ENCODE measurements at places on chromosomes 16 and 17. TPM values are rescaled to one million over a fixed set of nuclear protein-coding genes. Genes with fewer than 3 reads are reported as not detected.

CD300A gene
- total RNA-seq, result not detected

TBC1D3L gene
- total RNA-seq, result 2.0 TPM

C17orf78 gene
- not detected for total RNA-seq

PDIA2 gene
- total RNA-seq, result 0.48 TPM

CPNE7 gene
- total RNA-seq, result 5.5 TPM

TBC1D16 gene
- total RNA-seq, result 19.3 TPM

HSPB9 gene
- total RNA-seq, result not detected

KRTAP9-4 gene
- not detected for total RNA-seq

CDRT4 gene
- total RNA-seq, result 0.24 TPM

RHBDL3 gene
- not detected for total RNA-seq

FOXN1 gene
- total RNA-seq, result 0.07 TPM

PIPOX gene
- total RNA-seq, result not detected

TBC1D3C gene
- not detected for total RNA-seq

SERPINF2 gene
- total RNA-seq, result 1.2 TPM

GAST gene
- 0.37 TPM for total RNA-seq

LYRM9 gene
- total RNA-seq, result 1.6 TPM

TAT gene
- total RNA-seq, result not detected

COPZ2 gene
- total RNA-seq, result 18.0 TPM

GDPD3 gene
- 0.60 TPM for total RNA-seq

FBXW10B gene
- 2.3 TPM for total RNA-seq

SLC43A2 gene
- total RNA-seq, result 3.1 TPM

ABCC3 gene
- 28.4 TPM for total RNA-seq

PTX4 gene
- total RNA-seq, result not detected

CHST6 gene
- total RNA-seq, result 1.5 TPM

TMC5 gene
- total RNA-seq, result 0.65 TPM

Data from foreskin keratinocyte (primary cell).